ENCODE measurements at places on chromosomes 5 and 9.

GRCh38 chr5:14114615-14115251, 28.4 kb upstream of the TRIO start:
- DNase-seq, result no peak

DNA sequence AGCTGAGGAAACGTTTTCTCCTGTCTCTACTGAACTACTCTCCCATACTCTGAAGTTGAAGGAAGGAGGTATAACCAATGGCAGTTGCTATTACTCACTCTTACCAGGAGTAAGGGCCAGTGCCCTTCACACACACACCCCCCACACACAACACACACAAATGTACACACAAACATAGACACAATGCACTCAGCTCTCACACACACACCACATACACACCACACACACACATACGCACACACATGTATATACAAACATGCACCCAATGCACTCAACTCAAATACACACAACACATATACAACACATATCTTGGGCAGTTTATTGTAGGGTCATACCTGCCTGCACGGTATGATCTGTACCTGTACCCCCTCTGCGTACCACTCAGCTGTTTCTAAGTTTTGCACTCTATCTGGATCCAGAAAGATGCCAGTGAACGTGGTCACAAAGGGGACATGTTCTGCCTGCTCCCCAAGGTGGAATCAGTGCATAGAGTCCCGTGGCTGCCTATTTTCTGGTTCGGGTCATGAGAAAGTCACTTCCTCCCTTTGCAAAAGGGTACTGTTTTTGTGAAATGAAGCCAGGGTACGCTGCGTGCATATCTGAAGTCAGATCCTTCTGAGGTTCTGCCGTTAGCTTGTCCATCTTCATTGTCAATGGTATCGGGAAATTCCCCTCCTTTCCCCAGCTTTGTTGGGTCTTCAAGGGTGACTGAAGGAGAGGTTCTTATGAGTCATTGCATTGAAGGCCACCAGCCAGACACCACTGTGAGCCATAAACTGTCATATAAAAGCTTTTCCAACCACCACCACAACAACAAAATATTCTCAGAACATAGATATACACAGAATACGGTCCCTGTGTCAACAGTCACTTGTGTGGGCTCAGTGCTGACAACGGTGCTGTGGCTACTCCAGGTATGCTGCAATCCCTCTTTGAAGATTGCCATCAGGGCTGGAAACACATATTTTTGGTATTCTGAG, 131.9 kb downstream of the UGCG start:
- no peak for DNase-seq

DNA sequence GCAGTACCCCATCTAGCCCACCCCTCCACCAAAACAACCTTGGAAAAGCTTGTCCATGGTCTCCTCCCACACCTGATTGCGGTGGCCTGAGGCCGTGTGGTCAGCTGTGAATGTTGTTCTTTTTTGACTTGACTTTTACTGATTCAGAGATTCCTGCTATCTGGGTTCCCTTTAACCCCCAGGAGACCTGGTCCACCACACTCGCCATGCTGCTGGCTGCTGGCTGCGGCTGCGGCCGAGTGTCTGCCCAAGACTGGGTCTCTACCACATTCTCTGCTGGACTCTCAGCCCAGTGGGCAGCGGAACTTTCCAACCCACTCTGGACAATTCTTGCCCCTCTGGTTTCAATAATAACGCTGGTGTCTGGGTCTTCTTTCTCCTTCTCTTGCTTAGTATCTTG, 28.4 kb downstream of the FGF1 start:
- no peak for DNase-seq

DNA sequence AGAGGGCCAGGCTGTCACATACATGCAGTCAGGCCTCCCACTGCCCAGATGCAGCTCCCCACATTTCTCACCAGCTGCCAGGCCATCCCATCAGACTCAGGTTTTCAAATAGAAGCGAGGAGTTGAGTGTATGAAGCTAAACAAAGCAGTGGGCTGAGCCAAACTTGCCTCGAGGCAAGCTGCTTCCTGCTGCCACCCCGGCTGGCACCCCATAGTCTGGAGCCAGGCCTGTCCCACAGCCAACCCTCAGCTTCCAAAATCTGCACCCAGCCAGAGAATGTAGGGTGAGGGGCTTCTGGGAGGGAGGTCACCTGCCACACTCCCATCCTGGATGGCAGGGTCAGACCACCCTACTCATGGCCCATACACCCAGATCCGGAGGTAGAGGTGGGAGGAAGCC, 22.3 kb upstream of the ALDH1B1 start:
- DNase-seq, result no peak

DNA sequence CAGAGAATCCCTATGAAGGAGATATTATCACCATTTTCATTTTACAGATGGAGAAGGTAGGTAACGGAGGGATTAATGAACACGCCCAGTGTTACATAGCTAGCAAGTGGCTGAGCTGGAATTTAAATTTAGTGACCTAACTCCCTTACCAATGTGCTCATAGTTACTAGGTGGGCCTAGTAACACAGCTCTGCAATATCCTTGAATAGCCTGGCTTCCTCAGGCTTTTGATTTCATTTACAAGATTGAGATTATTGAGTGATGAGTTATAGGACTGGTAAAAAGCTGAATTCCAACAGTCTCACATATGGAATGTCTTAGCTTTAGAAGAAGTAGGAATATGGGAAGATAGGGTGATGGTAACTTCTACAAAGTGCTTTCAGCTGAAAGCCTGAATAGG, 336.3 kb upstream of the KIF2A start:
- no peak for DNase-seq

Data from posterior vena cava (tissue), 2 donors.